ENCODE measurements at places on chromosomes 2 and 18.

GRCh38 chr2:104702031-104702850 is 151.7 kb upstream of the POU3F3 start:
- DNase-seq, result peak; percentile 68

GRCh38 chr2:102839668-102840388 is 78.0 kb downstream of the TMEM182 start:
- peak; percentile 59 for DNase-seq

DNA sequence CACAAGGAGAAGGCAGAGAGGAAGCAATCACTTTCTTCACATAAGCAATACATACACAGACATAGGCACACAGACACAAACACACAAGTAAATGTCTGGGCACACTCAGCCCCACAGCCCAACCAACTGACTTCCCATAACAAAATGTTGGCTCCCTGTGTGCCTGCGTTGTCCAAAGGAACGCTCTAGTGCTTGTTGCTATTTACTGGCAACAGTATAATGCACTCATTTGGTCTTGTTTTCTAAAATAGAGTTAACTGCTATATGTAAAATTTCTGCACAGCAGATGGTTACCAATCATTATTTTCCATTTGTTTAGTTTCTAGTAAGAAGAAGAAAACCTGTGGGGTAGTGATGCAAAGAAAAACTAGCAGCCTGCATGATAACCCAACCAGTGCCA is 16.5 kb downstream of the FIGN start:
- no peak for DNase-seq

GRCh38 chr18:74303306-74303705 is 11.5 kb upstream of the CYB5A start:
- DNase-seq, result no peak

- DNase-seq, result no peak
Observed at GRCh38 chr2:66239655-66240054, 195.3 kb upstream of the MEIS1 start.

DNA sequence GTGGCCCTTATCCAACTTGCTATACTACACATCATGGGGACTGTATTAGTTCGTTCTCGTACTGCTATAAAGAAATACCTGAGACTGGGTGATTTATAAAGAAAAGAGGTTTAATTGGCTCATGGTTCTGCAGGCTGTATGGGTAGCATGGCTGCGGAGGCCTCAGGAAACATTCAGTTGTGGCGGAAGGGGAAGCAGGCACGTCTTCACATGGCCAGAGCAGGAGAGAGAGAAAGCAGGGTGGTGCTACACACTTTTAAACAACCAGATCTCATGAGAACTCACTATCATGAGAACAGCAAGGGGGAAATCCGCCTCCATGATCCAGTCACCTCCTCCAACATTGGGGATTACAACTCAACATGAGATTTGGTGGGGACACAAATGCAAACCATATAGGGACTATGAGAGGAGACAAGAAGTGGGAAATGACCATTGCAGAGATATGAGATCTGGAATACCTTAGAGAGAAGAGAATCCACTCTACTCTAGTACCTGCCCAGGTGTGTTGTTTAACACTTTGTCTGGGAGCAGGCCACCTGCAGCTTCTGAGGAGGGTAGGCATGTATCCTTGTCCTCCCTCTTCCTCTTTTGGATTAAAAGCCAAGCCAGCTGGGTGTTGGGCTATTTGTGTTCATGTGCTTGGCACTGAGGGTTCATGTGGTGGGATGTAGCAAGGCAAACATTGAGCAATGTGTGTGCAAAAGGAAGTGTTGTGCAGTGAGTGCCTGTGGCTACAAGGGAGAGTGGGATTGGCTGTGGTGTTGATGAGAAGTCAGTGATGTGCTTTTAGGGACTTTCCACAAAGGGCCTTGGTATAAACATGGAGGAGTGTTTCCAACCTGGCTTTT is 22.8 kb downstream of the TTLL4 start:
- DNase-seq, result no peak

- DNase-seq, result no peak
Observed at GRCh38 chr2:65545837-65546805, 113.7 kb upstream of the SPRED2 start.

DNA sequence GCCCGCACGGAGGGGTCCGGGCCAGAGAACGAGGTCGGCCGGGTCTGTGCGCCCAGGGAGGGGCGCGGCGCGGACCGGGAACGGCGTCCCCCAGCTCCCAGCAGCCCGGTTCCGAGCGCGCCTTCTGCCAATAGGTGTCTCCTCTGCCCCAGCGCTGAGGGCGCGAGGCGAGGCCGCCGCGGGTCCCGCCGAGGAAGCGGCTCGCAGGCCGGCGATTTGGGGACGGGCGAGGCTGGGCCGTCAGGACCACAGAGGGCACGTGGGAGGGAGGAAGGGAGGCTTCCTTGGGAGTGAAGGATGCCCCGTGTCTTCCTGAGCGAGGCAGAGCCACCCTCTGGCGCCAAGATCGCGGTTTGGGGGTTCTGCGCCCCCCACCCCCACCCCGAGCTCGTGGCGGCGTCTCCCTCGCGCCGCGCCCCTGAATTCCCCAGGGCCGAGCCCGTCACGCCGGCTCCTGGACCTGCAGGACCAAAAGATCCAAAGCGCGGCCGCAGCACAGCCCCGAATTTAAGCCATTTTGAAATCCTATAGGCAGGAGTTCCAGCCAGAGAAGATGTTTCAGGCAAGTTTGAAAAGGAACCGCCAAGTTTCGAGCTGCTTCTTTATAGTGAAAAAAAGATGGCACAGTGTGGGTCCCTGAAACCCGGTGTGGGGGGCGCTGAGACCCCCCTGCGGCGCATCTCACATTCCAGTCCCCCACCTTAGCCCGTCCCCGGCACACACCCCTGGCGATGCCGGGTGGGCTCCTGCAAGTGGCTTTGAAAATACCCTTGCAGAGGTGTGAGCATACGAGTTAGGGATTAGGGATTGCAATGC is 909 bp downstream of the NFATC1 start:
- DNase-seq, result no peak
